Heart right ventricle (tissue), 16 donors: ENCODE measurements at places on chromosomes 16 and 17. TPM values are rescaled to one million over a fixed set of nuclear protein-coding genes. Genes with fewer than 3 reads are reported as not detected.

DNA sequence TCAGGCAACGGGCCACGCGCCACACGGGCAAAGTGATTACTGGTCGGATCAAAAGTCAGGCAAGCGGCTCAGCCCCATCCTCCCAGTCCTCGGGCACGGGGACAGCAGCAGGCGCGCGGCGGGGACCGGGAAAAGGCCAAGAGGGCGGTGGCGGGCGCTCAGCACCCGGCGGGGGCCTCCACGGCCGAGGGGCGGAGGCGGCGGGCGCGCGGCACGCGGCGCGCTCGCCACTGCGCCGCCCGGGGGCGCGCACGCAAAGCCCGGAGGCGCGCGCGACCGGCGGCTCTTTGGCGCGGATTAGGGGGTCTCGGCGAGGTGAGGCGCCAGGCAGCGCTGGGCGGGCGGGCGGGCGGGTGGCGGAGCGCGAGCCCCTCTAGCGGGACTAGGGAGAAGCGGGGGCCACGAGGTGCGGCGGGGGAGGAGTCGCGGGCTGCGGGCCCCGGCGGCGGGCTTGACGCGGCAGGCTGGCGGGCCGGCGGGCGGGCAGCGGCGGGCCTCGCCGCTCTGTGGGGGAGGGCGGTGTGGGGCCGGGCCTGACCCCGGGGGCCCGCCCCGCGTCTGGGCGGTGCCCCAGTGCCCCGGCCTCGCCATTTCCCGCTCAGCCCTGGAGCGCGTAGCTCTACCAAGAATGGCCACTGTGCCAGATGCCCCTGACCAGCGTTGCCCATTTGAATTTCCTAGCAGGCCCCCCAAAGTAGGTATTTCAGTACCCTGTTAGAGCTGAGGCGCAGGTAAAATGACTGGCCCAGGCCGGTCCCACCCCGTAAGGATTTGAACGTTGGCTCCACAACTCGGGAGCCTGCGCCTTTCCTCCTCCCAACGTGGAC lies at the start of the genes ACACA and TADA2A:
ACACA (minus strand) TSS at position 202 of the 827 bp plus-strand sequence. CDS start 537 bp downstream, outside the sequence.
TADA2A (plus strand) TSS at position 252 of the 827 bp plus-strand sequence. CDS start 4,480 bp downstream, outside the sequence.
- peak; percentile 72 for DNase-seq

DNA sequence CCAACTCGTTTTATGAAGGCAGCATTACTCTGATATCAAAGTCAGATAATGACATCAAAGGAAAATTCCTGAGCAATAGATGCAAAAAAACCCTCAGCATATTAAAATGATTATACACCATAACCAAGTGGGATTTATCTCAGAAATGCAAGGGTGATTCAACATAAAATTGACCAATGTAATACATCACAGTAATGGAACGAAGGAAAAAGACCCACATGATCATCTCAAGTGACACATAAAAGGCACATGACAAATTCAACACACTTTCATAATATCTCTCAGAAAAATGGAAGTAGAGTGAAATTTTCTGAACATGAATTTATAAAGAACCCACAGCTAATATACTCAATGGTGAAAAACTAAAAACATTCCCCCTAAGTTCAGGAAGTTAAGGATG lies 118.8 kb downstream of the ITFG1 start:
- no peak for DNase-seq

DNA sequence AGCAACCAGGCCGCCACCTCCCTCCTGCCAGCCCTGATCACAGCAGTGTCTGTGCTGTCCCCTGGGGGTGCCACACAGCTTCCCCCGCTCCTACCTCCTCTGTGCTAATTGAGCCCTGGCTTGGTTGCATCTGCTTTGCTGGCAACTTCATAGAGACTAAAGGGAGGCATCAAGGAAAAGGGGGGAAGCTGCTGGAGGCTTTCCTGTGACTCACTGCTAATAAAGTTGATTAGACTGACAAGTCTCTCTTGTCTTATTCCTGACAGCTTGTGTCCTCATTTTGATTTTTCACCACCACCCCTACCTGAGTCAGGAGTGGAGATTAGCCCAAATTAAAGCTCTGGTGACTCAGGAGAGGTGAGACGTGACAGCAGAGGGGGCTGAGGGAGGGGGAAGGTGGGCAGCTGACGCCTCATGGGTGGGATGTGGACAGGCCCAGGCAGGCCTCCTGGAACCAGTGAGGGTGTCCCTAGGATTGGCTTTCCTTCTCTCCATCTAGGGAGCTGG lies 310.0 kb downstream of the CBLN1 start:
- DNase-seq = no peak

The VWA3A gene
- 1.1 TPM for total RNA-seq

The EFCAB13 gene
- total RNA-seq = 1.1 TPM
